ENCODE measurements at places on chromosomes 6 and 20.

- no peaks in the 10 kb centered on the region for H3K4me1 ChIP-seq
- H3K27me3 ChIP-seq = no peaks in the 10 kb centered on the region
- H3K27ac ChIP-seq = no peak overlapping the region
- DNase-seq = no peak
- H3K4me3 ChIP-seq = no peak overlapping the region
- H3K36me3 ChIP-seq = no peaks in the 10 kb centered on the region
These were observed 83.1 kb downstream of the KCNQ5 start for GRCh38 chr6:72704979-72705378.

- no peak overlapping the region for H3K4me3 ChIP-seq
- peaks cover 13% of the 10 kb centered on the region for H3K36me3 ChIP-seq
- H3K27me3 ChIP-seq = no peaks in the 10 kb centered on the region
- DNase-seq = no peak
- H3K4me1 ChIP-seq = no peaks in the 10 kb centered on the region
These were observed 41.3 kb downstream of the TRMT11 start for GRCh38 chr6:126027601-126028000.

GRCh38 chr6:97591955-97592354, 308.9 kb upstream of the MMS22L start:
- H3K4me3 ChIP-seq = no peak overlapping the region
- H3K27me3 ChIP-seq = peaks cover 2% of the 10 kb centered on the region
- no peaks in the 10 kb centered on the region for H3K4me1 ChIP-seq
- H3K36me3 ChIP-seq = no peaks in the 10 kb centered on the region

GRCh38 chr20:49685161-49685601, 28.5 kb downstream of the B4GALT5 start:
- H3K4me1 ChIP-seq = peaks cover 10% of the 10 kb centered on the region
- no peak overlapping the region for H3K27ac ChIP-seq

GRCh38 chr6:30749554-30750378, 5.4 kb upstream of the IER3 start:
- H3K27me3 ChIP-seq = no peaks in the 10 kb centered on the region
- no peaks in the 10 kb centered on the region for H3K36me3 ChIP-seq
- peak; percentile 91 for DNase-seq
- peak overlapping the region; percentile 56 for H3K27ac ChIP-seq
- peaks cover 44% of the 10 kb centered on the region for H3K4me1 ChIP-seq
- no peak overlapping the region for H3K4me3 ChIP-seq

GRCh38 chr6:156396791-156397418, 380.3 kb upstream of the ARID1B start:
- H3K27me3 ChIP-seq = peaks cover 15% of the 10 kb centered on the region
- H3K4me1 ChIP-seq = no peaks in the 10 kb centered on the region
- H3K27ac ChIP-seq = no peak overlapping the region

DNA sequence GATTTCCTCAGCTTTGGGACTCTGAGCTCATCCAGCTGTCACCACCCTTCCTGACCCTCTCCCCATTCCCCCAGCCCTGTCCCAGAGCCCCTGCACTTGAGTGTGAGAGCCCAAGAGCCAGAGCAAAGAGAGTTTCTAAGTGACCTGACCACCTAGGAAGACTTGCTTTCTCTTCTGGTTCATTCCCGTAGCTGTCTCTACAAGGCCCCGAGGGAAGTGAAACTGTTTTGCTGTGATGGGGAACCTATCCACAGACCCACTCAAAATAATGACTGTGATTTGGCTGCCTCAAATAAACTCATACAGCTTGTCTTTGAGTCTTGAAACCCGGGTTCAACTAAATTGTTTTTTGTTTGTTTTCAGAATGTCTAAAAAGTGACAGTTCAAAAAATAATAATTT, 74.6 kb upstream of the XRN2 start:
- H3K4me3 ChIP-seq = no peak overlapping the region
- H3K36me3 ChIP-seq = peaks cover 7% of the 10 kb centered on the region
- DNase-seq = no peak
- H3K4me1 ChIP-seq = no peaks in the 10 kb centered on the region

GRCh38 chr6:115882174-115882573, 178.5 kb downstream of the FRK start:
- no peaks in the 10 kb centered on the region for H3K4me1 ChIP-seq
- H3K27me3 ChIP-seq = no peaks in the 10 kb centered on the region
- no peak overlapping the region for H3K4me3 ChIP-seq
- DNase-seq = no peak
- H3K27ac ChIP-seq = no peak overlapping the region
- H3K36me3 ChIP-seq = no peaks in the 10 kb centered on the region

DNA sequence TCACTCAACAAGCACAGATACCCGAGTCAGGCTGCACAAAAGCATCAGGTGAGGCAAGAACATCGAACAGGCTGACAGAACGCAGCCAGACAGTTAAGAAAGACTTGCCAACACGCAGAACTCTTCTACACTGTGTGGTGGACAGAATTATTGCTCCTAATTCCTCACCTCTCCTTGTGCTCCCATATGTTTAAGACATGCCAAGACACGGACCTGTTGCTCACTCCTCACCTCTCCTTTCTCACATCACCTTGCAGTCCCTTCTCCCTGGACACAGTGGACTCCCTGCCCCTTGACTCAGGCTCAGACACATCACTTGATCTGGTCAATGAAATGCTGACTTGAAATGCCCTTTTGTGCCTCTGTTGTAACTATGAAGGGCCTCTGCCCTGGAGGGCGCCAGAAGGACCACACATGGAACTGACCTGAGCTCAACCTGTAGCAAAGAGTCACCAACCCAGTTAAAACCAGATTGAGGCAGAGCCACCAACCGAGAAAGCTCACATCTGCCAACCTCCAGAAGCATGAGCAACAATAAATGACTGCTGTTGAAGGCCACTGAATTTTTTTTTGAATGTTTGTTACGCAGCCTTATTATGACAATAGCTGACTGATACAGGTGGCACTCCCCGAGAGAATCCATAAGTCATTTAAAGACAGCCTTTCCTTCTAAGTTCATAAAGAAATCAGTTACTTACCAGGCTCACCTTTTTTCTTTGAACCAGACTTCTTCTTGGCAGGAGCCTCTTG, 24.0 kb downstream of the RRBP1 start:
- H3K4me3 ChIP-seq = no peak overlapping the region
- DNase-seq = no peak
- no peak overlapping the region for H3K27ac ChIP-seq

- no peaks in the 10 kb centered on the region for H3K4me1 ChIP-seq
- no peak overlapping the region for H3K27ac ChIP-seq
- DNase-seq = no peak
- H3K36me3 ChIP-seq = no peaks in the 10 kb centered on the region
These were observed 566.8 kb downstream of the TFAP2A start for GRCh38 chr6:9848094-9848493.

DNA sequence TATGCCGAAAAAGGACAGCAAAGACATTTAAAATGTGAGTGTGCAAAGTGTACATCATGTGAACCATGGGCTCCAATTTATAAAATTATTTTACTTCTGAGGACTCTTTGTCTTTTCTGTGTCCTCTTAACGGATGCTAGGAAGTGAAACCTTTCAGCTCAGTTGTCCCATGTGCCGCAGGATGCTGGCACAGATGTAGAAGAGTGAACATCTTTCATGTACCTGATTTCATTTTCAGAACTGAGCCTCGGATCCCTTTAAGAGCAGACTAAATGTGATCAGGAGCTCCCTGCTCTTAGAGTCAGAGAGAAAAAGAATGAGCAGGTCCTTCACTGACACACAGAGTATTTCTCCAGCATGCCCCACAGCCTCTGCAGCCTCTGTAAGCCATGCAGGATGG, 27.6 kb upstream of the FUCA2 start:
- DNase-seq = no peak
- H3K36me3 ChIP-seq = no peaks in the 10 kb centered on the region
- H3K4me1 ChIP-seq = peaks cover 7% of the 10 kb centered on the region
- no peak overlapping the region for H3K4me3 ChIP-seq
- H3K27ac ChIP-seq = peak overlapping the region; percentile 84
- H3K27me3 ChIP-seq = no peaks in the 10 kb centered on the region

GRCh38 chr20:38835792-38836191, 30.3 kb downstream of the PPP1R16B start:
- no peak overlapping the region for H3K4me3 ChIP-seq
- no peaks in the 10 kb centered on the region for H3K36me3 ChIP-seq
- no peak overlapping the region for H3K27ac ChIP-seq

DNA sequence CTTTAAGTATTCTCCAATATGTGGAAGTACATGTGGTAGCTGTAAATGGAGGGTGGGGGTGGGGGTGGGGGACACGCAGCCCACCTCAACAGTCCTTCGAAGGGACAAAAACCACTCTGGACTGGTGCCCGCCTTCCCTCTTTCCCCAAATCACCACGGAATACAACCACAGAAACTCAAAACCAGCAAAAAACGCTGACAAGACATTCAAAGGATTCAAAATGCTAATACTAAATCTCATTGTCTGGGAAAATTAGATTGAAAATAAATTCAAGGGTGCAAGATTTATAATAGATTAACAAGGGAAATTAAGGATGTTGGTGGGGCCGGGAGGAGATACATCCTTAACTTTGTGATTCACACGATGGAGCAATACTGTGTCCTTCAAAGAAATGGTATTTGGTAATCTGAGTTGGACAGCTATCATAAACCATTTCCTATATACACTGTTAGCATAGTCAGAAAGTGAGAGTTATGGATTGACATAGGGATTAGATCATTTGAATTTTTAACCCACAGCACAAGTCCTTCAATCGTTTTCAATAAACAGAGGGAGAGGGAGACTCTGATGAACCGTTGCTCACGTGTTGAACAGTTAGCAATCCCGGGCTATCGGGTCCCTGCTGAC, 766 bp upstream of the TBC1D22B start:
- no peak overlapping the region for H3K27ac ChIP-seq
- no peaks in the 10 kb centered on the region for H3K27me3 ChIP-seq
- peaks cover 5% of the 10 kb centered on the region for H3K4me1 ChIP-seq
- no peak for DNase-seq

DNA sequence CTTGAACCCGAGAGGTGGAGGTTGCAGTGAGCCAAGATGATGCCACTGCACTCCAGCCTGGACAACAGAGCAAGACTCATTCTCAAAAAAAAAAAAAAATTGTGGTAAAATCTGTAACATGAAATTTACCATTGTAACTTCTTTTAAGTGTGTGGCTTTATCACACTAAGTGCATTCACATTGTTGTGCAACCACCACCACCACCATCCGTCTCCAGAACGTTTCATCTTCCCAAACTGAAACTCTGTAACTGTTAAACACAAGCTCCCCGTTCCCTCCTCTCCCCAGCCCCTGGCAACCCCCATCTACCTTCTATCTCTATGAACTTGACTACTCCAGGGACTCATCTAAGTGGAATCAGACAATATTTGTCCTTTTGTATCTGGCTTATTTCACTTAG, 29.7 kb downstream of the PDRG1 start:
- no peak for DNase-seq
- no peaks in the 10 kb centered on the region for H3K36me3 ChIP-seq
- H3K27ac ChIP-seq = no peak overlapping the region

- H3K36me3 ChIP-seq = no peaks in the 10 kb centered on the region
- DNase-seq = no peak
- peaks cover 7% of the 10 kb centered on the region for H3K4me1 ChIP-seq
- no peaks in the 10 kb centered on the region for H3K27me3 ChIP-seq
These were observed 15.5 kb downstream of the RIPOR3 start for GRCh38 chr20:50675671-50676376.

DNA sequence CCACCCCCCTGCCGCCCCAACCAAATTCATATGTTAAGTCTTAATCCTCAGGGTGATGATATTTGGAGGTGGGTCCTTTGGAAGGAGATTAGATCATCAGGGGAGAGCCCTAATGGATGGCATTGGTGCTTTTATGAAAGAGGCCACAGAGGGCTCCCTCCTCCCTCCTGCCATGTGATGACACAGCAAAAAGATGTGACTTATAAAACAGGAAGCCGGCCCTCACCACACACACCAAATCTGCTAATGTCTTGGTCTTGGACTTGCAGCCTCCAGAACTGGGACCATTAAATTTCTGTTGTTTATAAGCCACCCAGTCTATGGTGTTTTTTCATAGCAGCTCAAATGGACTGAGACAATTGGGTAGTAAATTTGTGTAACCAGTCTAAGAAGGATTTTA, 176.3 kb downstream of the ADGRG6 start:
- no peak overlapping the region for H3K27ac ChIP-seq
- H3K4me1 ChIP-seq = no peaks in the 10 kb centered on the region
- no peak for DNase-seq
- no peaks in the 10 kb centered on the region for H3K27me3 ChIP-seq
- no peaks in the 10 kb centered on the region for H3K36me3 ChIP-seq
- H3K4me3 ChIP-seq = no peak overlapping the region

DNA sequence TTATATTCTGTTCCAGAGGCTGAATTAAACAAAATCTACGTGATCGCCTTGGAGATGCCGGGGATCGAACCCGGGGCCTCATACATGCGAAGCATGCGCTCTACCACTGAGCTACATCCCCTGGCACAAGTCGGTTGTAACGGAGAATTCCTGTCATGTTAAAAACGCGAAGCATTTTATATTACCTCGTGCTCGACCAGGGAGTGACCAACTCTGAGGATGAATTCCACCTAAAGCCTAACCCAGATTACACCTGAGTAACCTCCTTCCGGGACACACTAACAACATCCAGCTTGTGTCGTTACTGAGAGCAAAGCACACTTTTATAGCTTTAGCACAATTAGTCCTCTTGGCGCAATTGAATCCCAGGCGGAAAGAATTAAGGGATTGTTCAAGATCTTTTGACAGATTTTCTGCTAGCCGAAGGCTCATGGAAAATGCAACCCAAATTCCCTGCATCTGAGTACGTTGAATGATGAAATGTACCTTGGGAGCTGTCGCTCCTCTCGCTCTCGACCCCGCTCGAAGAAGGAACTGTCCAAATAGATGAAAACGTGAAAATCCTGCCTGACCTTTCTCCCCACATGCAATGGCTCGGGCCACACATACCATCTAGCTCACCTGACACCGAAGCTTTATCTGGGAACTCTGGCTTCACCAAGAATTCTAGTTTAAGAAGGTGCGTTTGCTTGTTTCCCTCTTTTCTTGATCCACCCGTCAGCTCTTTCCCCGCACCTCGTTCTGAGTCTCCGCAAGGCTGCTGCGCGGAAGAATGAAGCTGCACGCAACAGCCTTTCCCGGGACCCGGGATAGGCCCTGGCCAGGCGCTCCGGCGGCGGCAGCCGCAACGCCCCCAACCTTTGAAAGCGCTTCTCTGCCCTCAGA, 148.3 kb downstream of the GPX5 start:
- H3K4me1 ChIP-seq = no peaks in the 10 kb centered on the region
- H3K27ac ChIP-seq = no peak overlapping the region
- H3K36me3 ChIP-seq = no peaks in the 10 kb centered on the region

Measured in small intestine (tissue), 16 donors.